Kidney tubule cell (primary cell): ENCODE measurements at places on chromosomes 12 and 14.
A peak's percentile ranks its signal among the peaks of the same experiment; 100 is the strongest.

DNA sequence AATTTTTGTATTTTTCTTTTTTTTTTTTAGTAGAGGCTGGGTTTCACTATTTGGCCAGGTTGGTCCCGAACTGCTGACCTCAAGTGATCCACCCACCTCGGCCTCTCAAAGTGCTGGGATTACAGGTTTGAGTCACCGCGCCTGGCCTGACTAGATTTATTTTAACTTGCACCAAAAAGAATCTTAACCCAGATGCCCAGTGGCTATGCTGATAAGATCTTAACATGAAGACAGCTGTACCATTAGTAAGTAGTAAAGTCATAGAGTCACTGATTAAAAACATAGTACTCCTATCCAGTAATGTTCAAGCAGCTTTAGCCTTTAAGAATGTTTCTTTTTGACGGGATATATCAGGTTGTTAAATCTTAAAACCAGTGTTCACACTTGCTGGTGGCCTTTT, 1061.8 kb upstream of the FLRT2 start:
- DNase-seq = no peak

- DNase-seq = no peak
Observed at GRCh38 chr14:54669721-54670561, 103.0 kb downstream of the SAMD4A start.

GRCh38 chr14:89469210-89470198, 52.5 kb upstream of the FOXN3 start:
- no peak for DNase-seq

DNA sequence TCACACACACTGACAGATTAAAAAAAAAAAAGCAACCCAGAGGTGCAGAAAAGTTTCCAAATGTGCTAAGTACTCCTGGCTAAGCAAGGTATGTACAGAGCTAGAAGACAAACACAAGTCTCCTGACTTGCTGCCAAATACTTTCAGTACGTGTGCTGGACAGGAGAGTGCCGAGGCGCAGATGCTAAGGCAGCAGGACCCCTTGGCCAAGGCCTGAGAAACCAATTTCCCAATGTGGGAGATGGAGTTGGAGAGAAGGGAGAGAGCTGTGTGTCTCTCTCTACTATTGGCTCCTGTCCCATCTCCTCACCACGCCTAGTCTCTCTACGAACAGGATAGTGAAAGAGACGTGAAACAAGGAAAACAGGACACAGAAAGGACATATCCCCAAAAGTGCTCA, 5.3 kb downstream of the SPRYD3 start:
- no peak for DNase-seq

DNA sequence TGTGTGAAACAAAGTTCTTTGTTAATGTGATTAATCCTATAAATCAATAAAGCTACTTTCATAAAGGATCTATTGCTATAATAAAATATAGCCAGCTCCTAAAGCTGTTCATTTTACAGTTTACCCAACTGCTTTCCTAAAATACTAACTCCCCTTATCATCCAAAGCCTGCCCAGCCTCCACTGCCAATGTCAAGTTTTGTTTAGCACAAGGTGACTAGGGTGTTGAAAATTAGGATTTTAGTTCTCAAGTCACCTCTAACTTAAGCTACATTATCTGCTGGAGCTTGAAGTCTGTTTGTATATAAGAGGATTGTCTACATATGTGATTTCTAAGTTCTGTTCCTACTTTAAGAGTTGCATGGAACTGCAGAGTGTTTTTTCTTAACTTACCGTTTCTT, 86.3 kb downstream of the CCER1 start:
- DNase-seq = no peak

DNA sequence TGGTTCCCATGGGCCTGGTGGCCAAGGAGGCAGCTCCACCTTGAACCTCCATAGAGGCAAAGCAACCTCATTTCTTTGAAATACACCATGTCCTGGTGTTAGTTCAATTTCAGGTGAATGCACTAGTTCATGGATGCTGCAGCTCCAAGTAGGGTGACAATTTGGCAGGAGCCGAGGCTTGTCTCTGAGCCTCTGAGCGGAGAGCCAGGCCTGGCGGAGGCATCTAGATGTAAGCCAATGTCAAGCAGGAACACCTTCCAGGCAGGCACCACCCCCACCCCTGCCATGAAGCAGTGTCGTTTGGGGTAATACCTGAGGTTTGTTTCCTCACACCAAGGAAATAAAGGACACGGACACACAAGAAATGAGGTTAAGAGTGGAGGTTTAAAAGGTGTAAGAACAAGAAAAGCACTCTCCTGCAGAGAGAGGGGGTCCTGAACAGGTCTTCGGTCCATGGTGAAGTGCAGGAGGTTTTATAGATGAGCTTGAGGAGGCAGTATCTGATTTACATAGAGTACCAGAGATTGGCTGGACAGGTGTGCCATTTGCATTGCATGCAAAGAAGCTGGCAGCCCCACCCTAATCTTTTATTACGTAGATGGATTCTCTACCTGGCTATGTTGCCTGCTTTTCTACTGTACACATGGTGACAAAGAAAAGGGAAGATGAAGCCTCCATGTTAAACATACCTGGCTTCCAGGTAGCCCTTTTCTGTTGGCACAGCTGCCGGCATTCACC, 60.3 kb downstream of the RIN3 start:
- DNase-seq = no peak

GRCh38 chr12:112713471-112713870, 78.1 kb upstream of the RPH3A start:
- no peak for DNase-seq

- peak; percentile 9 for DNase-seq
Observed at GRCh38 chr12:40137252-40137651, 31.4 kb upstream of the SLC2A13 start.

DNA sequence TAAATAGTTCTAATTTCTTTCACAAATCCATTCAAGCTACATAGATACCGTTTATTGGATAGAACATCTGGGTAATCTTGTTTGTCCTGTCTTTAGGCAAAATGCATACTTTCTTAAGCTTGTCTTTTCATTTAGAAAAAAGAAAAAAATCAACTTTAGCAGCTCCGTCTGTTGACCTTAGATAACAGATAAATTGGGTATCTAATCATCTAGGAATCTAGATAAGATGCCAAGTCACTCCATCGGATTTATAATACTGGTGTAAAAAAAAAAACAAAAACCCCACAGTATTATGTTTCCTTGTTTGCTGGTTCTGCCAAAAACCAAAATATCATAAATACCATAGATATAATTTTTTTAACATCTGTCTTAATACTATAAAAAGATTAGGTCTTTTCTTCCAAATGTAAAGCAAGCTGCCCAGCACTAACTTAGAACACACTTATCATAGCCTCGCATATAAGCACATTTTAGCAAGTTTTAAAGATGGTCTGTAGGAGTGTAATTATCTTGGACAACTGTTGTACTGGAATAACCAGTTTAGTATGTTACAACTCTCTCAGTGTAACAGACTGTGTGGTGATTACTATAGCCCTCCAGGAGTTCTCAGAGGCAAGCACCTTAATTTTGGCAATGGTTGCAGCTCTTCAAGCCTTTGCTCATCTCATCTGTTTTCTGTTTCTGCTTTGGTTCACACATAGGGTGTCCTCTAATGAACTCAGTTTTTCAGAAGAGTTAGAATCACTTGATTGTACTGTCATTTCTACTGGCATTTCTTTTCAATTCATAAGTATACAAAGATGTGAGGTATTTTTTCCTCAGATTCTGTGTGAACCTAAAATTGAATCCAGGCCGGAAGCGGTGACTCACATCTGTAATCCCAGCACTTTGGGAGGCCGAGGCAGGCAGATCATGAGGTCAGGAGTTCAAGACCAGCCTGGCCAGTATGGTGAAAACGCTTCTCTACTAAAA, 83.1 kb downstream of the ANO6 start:
- no peak for DNase-seq

GRCh38 chr12:22190-22529, 44.4 kb upstream of the IQSEC3 start:
- DNase-seq = peak; percentile 1

DNA sequence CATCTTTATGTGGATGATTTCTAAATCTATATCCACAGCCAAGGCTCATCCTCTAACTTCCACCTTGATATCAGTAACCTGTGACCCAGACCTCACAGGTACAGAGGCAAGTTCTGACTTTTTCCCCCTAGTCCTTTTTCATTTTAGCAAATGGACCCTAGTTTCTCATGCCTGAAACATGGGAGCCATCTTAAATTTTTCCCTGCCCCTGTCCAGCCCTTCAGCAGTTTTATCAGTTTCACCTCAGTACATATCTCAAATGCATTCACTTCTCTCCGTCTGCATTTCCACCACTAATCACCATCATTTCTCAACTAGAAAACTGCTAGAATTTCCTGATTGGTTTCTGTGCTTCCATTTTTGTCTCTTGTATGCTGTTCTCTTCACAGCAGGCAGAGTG, 79.3 kb downstream of the DIP2B start:
- DNase-seq = no peak

DNA sequence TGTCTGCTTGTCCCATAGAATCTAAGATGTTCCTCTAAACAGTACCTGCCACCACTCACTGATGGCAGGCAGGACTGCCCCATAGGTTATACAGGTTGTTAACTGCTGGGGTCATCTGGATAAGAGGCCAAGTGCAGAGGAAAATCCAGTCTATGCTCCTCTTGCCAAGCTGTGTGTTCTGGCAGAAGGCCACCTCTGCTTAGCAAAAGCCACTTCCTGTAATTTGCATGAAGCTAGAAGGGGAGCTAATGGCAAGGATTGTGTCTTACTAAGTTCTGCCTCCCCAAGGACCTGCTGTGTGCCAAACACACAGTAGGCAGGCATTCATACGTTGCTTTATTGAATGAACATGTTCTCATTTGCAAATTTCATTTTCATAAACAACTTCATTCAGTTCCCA, 445.4 kb downstream of the BCL11B start:
- DNase-seq = no peak

GRCh38 chr14:61280092-61280525, 1.0 kb downstream of the TMEM30B start:
- DNase-seq = no peak

GRCh38 chr14:45664668-45665356, 411.8 kb upstream of the MIS18BP1 start:
- no peak for DNase-seq

GRCh38 chr12:43723134-43723533, 35.5 kb downstream of the PUS7L start:
- DNase-seq = no peak

- DNase-seq = no peak
Observed at GRCh38 chr14:33847066-33847465, 103.8 kb downstream of the EGLN3 start.

GRCh38 chr14:101328412-101329028, 232.8 kb upstream of the DIO3 start:
- no peak for DNase-seq

DNA sequence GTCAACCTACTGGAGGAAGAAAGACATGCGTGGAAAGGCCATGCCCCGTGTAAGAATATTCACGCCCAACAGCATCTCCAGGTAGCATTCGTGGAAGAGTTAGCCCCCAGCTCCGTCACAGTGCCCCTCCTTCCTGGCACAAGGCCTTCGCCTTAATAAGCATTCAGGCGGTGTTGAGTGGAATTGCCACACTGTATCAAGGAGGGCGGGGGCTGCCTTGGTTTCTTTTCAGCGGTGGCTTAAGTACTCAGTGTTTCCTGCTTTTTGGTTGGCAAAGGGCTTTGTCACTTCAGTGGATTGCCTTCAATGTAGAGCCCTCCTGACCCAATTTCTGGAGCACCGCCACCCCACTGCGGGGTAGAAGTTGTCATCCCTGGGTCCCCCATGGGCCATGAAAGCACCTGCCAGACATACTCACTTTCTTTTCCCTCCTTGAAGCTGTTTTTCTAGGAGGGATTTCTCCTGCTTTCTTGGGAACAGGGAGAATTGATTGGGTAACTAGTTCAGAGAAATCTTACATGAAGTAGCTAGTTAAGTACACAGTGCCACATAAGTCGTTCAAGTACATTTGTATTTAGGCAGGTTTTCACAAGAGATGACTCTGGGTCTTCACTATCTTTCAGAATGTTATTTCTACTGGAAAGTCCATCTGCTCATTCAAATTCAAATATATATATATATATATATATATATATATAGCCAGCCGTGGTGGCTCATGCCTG, 65.5 kb upstream of the STON2 start:
- no peak for DNase-seq

- DNase-seq = no peak
Observed at GRCh38 chr12:98059659-98060343, 455.6 kb upstream of the TMPO start.

DNA sequence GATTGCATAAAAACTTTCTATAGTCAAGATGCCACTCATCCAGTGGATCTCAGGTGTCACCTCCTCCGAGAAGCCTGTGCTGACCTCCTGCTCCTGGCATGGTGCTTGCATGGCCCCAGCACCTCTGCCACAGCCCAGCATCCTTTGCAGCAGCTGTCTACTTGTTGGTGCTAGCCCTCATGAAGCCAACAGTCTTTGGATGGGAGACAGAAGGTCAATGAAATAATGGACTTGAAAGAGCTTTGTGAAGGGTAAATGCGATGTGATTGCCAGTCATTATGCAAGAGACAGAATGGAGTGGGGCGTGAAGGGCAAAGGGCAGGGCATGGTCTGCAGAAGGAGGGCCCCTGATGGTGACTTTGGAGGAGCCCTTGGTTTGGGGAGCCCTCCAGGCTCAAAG, 63.0 kb upstream of the CLMN start:
- no peak for DNase-seq
